ENCODE measurements at places on chromosomes 3 and 15. TPM values are rescaled to one million over a fixed set of nuclear protein-coding genes. Genes with fewer than 3 reads are reported as not detected.

- no peak for DNase-seq
Measured at GRCh38 chr15:79406210-79406609, 25.9 kb upstream of the MINAR1 start.

DNA sequence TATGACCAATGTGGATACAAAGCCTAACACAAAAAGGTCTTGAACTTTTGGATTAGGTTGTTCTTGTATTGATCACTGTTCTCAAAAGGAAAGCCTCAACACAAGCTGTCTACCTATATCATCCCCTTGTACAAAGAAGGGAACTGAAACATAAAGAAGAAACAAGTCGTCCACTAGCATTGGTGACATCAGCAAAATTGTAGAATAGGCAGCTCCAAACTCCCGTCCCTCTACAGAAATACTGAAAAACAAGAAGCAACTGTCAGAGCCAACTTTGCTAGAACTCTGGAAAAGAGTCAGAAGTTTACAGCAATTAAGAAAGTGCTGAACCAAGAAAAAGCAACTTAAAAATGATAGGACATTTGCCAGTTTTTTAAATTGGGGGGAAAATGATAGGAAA is 7.5 kb upstream of the NR1I2 start:
- DNase-seq, result no peak

- DNase-seq, result no peak
Measured at GRCh38 chr3:197511853-197512635, 43.7 kb downstream of the BDH1 start.

- DNase-seq, result no peak
Measured at GRCh38 chr3:43253294-43253693, 33.0 kb upstream of the SNRK start.

- DNase-seq, result no peak
Measured at GRCh38 chr3:49523756-49524747, 30.2 kb upstream of the BSN start.

GRCh38 chr3:197168606-197169005 is 129.8 kb downstream of the DLG1 start:
- peak; percentile 41 for DNase-seq

DNA sequence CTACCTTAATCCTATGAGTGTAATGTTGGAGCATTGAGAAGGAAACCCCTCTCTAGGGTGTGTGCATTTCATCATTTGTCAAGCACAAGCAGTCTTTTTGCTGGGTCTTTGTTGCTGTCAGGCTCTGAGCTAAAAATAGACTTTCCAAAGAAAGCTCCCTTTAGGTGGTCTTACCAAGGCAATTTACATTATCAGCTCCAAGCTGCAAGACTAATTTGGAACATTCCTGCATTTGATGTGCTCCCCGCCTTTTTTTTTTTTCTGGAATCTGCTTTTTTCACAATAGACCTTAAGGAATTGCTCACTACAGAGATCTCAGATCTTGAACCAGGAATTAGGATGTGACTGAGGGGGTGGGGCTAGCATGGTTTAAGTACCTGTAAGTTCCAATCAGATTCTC is 60.6 kb upstream of the STAC start:
- DNase-seq, result no peak

DNA sequence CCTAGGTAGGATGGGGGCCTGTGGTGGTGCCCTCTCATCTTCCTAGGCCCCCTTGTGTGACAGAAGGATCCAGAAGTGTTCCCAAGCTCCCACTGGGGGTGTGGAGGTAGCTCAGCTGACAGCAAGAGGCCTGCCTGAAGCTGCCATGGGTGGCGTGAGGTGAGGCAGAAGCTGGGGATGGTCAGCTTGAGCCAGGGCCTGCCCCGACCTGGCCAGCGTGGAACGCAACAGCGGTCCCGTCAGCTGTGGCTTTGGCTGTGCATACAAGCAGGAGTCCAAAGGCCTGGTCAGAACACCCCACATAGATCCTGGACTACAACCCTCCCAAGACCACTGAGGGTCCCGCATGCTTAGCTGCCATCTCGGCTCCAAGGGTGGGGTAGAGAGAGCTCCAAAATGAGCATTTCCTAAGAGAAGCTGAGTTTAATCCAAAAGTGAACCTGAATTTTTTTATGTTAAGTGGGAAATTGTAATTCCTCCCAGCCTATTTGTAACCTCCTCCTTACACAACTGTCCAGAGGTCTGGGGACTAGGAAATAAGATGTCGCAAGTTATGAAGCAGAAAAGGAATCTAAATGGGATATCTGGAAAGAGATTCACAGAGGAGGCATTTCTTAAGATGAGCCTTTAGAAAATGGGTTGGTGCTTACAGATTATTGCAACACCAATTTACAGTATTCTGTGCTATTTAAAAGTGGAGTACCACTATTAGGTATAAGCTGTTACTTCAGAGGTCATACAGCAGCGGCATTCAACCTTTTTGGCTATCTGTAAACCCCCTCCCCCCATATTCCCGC is 9.9 kb upstream of the PLA2G4D start:
- DNase-seq, result no peak

- no peak for DNase-seq
Measured at GRCh38 chr15:78037779-78038305, 39.7 kb downstream of the TBC1D2B start.

DNA sequence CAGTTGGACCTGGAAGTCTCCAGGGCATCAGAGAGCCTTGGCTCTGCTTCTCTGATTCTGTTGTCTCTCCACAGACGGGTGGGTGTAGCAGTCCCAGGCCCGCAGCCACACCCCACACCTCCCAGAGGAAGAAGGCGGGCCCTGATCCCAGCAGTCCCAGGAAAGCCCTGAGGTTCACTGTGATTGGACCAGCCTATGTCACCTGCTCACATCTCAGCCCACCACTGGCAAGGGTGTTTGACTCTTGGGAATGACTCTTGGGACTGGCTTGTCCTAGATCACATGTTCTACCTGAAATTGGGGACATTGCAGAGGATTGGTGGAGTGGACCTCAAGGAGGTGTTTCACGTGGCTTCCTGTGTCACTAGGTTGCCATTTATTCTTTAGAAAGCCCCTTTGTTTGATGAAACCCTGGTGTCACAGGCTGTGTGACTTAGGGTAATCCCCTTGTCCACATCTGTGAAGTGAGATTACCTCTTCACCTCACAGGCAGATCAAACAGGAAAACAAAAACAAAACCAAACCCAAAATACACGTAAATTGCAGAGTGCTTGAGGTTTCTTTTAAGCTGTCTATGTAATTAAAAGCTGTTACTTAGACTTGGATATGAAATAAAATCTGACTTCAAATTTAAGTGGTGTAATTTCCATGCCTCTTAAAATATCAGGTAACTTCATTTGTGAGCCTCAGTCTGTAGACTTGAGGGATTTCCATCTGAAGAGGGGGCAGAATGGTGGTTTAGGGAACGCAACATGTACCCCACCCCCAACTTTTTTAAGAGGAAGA is 26.7 kb downstream of the FLNB start:
- DNase-seq, result no peak

DNA sequence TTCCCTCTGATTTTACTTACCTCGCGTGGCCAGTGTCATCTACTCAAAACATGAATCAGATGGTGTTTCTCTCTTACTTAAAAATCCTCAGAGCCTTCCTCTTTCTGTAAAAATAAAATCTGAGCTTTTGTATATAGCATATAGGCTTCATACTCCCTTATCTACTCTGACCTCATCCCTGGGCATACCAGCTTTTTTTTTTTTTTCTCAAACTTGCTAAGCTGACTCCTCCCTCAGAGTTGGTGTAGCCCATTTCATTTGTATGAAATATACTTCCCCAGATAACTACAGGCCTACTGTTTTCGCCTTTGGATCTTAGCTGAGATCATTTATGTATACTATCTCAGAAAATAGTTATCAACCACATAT is 648.9 kb upstream of the ALCAM start:
- no peak for DNase-seq

Gene VPS13C
- 150 TPM for total RNA-seq

Gene RPL22L1
- 15.5 TPM for total RNA-seq

Data from cerebellum (tissue), 4 donors.